ENCODE measurements at places on chromosomes 16 and 17.

DNA sequence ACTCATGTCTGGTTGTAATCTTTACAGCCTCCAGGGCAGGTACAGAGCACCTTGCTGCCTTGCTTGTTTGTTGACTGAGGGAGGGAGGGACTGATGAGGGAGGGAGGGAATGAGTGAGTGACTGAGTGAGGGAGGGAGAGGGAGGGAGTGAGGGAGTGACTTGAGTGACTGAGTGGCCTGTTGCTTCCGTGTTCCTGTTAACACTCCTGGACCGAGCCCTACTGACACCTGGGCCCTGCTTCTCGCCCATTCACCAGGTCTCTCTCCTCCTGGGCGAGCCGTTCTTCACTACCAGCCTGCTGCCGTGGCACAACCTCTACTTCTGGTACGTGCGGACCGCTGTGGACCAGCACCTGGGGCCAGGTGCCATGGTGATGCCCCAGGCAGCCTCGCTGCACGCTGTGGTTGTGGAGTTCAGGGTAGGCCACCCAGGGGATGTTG is 41.2 kb downstream of the PRMT7 start:
- DNase-seq, result no peak

- DNase-seq, result no peak
Measured at GRCh38 chr17:75110234-75110937, 617 bp downstream of the ARMC7 start.

GRCh38 chr17:43360376-43360738 is 38.4 kb upstream of the ARL4D start:
- DNase-seq, result no peak

DNA sequence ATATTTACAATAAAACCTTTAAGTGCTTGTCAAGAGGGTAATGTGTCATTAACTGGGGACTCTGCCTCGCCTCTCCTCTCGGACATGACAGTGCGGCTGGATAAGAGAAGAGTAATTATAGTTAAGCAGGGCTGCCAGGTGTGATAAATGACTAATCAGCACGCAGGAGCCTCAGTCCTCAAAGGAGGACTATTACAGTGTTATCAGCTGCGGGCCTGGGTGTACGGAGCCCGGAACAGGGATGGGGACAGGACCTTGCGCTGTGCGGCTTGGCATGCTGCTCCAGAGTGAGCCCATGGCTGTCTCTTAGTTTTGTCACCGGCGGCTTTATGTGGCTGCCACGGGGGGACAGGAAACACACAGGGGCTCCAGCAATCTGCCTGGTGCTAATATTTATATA is 607.2 kb downstream of the MAF start:
- DNase-seq, result no peak

- DNase-seq, result no peak
Measured at GRCh38 chr16:25988084-25988483, 296.3 kb downstream of the HS3ST4 start.

GRCh38 chr17:82458885-82459424 is 414 bp downstream of the NARF start:
- DNase-seq, result no peak

DNA sequence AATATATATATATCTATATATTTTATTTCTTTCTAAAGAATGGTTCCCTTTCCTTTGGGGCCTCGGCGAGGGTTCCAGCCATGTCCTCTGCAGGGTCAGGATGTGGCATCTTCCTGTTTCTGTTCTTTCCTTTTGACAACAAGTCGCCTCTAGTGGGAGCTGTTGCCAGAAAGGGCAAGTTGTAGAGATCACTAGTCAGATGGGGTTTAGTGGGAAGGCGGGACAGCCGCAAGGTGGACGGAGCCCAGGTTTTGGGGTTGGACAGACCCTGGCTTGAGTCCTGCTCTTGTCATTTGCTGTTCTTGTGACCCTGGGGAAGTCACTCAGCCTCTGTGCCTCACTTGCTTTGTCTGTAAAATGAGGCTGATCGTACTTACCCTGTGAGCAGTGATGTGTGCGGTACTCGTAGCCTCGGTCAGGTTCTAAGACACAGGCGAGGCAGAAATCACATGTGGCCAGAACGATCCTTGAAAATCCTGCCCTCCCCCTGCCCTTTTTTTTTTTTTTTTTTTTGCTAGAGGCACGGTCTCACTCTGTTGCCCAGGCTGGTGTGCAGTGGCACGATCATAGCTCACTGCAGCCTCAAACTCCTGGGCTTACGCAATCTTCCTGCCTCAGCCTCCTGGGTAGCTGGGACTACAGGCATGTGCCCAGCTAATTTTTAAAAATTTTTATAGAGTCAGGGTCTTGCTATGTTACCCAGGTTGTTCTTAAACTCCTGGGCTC is 80.1 kb downstream of the ABCC6 start:
- no peak for DNase-seq

GRCh38 chr16:54317101-54317611 is 30.6 kb upstream of the IRX3 start:
- no peak for DNase-seq

- no peak for DNase-seq
Measured at GRCh38 chr17:13352747-13353415, 248.8 kb downstream of the HS3ST3A1 start.

- no peak for DNase-seq
Measured at GRCh38 chr16:70766658-70767057, 34.3 kb downstream of the VAC14 start.

- DNase-seq, result peak; percentile 90
Measured at GRCh38 chr17:31313982-31314781, at the start of gene EVI2B. EVI2B (minus strand) TSS chr17:31314054; CDS start chr17:31305609, 8,445 bp downstream.

GRCh38 chr16:12664164-12664733 is 139.4 kb downstream of the CPPED1 start:
- DNase-seq, result no peak

GRCh38 chr16:81633147-81633619 is 145.9 kb upstream of the PLCG2 start:
- DNase-seq, result no peak

GRCh38 chr17:10837921-10838320 is at the start of gene PIRT:
PIRT (minus strand) TSS chr17:10838087; CDS start chr17:10825645, 12,442 bp downstream.
- DNase-seq, result no peak

DNA sequence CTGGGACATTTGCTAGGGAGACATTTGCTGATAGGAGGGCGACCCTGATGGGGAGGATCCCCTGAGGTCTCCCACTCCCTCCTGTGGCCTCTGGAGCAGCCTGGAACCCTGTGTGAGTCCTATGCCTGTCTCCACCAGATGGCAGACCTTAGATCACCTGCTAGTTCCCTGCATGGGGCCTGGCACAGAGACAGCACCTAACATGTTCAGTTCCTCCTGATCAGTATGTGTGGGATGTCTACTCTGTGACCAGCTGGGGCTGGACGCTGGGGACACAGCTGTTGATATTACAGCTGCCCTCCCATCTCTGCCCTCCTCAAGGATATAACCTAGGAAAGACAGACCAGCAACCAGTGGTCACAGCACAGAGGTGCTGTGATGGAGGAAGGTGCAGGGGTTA is 1.1 kb upstream of the ADCY7 start:
- DNase-seq, result no peak

DNA sequence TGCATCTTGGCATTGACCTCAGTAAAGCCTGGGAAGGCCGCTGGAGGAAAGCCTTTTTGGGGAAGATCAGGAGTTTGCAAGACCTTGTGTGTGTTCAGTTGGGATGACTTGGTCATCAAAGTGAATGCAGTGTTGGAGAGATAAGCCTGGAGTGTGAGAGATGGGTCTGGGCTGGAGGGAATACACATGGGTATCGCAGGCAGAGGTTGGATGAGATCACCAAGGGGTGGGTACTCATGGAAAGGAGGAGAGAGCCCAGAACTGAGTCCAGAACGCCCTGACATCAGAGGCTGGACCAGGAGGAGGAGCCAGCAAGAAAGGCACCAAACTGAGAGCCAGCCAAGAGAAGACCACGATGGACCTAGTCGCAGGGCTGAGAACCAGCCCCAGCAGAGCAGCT is 35.2 kb downstream of the SDK2 start:
- DNase-seq, result no peak

GRCh38 chr17:31400481-31400950 is 9.0 kb downstream of the RAB11FIP4 start:
- no peak for DNase-seq

DNA sequence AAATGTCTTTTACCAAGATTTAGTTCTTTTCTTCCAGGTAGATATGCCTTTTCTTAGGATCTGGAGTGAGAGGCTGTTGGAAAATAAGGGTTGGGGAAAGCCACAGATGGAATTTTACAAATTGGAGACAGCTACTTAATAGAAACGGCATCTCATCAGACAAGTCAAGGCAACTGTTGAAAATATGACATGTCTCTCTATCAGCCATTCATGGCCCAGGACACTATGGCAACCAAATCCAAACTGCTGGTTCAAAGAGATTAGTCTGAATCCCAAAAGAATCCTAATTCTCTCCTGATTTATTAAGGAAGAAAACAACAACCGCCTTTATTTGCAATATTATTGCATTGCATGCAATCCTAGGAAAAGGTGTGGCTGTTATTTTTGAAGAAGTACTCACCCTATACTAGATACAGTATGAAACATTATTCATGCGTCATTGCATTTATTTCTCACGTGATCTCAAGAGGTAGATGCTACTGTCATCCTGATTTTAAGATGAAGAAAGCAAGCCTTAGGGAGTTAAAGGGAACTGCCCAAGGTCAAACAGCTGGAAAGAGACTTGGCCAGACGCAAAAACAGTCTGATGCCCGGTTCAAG is 12.6 kb upstream of the CEP20 start:
- DNase-seq, result no peak

GRCh38 chr17:51439395-51440229 is 179.3 kb downstream of the UTP18 start:
- DNase-seq, result no peak

DNA sequence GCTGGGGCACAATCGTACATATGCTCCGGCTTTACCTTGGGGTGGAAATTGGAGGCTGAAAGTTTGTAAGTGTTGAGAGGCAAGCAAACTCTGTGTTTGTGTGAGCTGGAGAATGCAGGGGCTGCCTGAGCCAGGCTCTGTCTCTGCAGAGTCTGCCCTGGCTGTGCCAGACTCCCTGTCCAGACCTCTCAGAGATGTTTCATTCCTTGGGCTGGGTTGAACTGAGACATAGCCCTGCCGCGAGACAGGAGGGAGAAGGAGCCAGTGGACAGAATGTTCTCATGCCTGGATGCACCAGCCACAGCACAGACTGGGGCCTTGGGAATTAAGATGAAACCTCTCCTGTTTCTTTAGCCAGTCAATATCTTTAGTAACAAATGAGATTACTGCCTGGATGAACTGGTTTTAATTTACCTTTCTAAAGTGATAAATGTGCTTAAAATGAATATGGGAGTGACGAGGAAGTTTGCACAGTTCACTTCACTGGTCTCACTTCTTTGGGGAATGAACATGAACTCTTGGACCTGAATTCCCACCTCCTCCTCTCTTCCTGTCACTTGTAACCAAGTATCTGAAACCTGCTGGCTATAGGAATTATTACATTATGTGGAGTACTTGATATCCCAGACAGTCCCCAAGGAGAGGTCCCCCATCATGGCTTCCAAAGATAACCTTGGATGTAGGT is 40.1 kb downstream of the YPEL2 start:
- DNase-seq, result no peak

GRCh38 chr17:75181608-75182318 is 996 bp downstream of the SUMO2 start:
- DNase-seq, result no peak

DNA sequence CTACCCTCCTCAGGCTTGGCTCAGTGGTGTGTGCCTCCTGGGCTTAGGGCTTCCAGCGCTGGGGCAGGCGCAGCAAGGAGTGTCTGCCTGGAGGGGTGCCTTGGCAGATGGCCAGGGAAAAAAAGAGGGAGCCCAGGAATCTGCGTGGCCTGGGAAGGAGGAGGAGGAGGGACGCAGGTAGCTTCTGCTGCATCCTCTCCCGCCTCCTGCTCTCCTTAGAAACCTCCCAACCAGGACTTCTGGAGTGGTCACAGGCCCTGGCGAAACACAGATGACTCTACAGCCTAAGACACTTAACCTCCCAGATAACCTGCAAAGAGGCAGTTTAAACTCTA is 7.3 kb upstream of the BCAR1 start:
- no peak for DNase-seq

GRCh38 chr16:48438414-48438813 is 53.2 kb upstream of the SIAH1 start:
- no peak for DNase-seq

DNA sequence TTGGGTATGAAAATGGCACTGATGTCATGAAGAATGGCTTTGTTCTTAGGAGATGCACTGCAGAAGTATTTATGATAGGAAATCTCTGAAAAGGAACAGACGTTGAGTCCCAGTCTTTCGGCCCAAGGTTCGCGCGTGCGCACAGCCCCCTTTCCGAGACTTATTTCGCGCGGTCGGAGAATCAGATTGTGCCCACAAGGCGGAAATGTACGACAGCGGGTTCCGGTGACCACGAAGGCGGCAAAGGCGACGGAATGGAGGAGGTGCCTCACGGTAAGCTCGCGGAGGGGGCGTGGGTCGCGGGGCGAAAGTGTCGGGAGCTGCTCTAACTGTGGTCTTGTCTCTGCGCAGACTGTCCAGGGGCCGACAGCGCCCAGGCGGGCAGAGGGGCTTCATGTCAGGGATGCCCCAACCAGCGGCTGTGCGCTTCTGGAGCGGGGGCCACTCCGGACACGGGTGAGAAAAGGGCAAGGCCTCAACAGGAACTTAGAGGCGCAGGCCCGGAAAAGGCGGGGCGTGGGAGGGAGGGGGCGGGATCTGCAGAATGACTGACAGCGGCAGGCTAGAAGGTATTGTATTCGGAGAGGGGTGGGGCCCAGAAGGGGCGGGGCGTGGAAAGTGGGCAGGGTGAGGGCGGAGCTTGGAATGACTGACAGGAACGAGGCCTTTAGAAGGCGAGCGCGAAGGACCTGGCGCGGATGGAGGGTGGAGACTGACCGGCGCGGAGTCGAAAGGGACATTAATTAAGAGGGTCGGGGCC is at the start of gene NUBP1:
NUBP1 (plus strand) TSS at position 233 of the 760 bp plus-strand sequence; CDS start at position 255, 22 bp downstream.
- peak; percentile 88 for DNase-seq

- DNase-seq, result no peak
Measured at GRCh38 chr17:73595479-73595878, 48.8 kb downstream of the SDK2 start.

DNA sequence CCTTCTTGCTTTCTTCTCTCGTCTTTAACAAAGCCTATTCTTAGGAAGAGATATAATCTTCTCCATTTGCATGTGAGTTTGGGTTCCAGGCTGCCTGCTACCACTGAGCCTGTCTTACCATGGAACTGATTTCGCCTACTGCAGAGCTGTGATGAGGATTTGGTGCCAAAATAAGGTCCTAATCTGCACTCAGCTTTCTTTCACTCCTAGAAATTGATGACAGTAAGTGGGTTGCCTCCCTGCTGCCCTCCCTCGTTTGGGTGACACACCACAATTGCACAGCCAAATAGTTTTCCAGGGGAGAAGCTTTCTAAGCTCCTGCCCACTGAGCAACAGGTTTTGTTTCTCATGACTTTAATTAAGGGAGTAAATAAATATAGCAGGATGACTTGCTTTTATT is 25.1 kb upstream of the ASIC2 start:
- no peak for DNase-seq

DNA sequence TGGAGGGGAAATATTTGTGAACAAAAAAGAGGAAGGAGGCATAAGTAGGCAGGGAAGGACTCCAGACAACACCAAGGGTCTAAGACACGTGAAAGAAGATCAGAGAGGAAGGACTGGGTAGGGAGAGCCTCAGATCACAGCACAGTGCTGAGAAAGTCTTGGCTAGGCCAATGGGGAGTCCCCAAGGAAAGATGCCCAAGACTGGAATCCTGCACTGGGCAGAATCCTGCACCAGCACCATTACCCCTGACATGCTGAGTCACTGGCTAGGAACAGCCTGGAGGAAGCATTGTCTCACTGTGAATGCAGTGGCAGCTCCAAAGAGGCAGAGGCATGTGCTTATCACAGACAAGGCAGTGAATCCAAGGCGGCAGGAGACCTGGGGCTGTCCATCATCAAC is 19.2 kb downstream of the CLEC19A start:
- no peak for DNase-seq

All from SK-N-MC (cell line).